MCF 10A (cell line): ENCODE measurements at places on chromosomes 7 and 10. TPM values are rescaled to one million over a fixed set of nuclear protein-coding genes. Genes with fewer than 3 reads are reported as not detected.

MRPL32 gene
- total RNA-seq, result 69.8 and 82.0 TPM in 2 replicates

C10orf53 gene
- not detected in 2 replicates for total RNA-seq

CALML3 gene
- total RNA-seq, result 0.25 and 0.75 TPM in 2 replicates

PRKAG2 gene
- total RNA-seq, result 62.5 and 73.9 TPM in 2 replicates

CYP2E1 gene
- total RNA-seq, result not detected in 2 replicates

ANKRD2 gene
- total RNA-seq, result 1.8 and 5.8 TPM in 2 replicates

DNAJB6 gene
- total RNA-seq, result 110 and 124 TPM in 2 replicates

RINT1 gene
- total RNA-seq, result 26.9 and 29.2 TPM in 2 replicates

CALCR gene
- not detected in 2 replicates for total RNA-seq

PRLHR gene
- not detected in 2 replicates for total RNA-seq

C7orf33 gene
- total RNA-seq, result not detected in 2 replicates

CUL2 gene
- total RNA-seq, result 30.7 and 30.9 TPM in 2 replicates

NRCAM gene
- total RNA-seq, result 1.1 and 1.2 TPM in 2 replicates

GNAT3 gene
- not detected in 2 replicates for total RNA-seq

AKR1C1 gene
- total RNA-seq, result 4.3 and 6.2 TPM in 2 replicates

SAP25 gene
- 1.2 and 2.9 TPM in 2 replicates for total RNA-seq

NUP205 gene
- total RNA-seq, result 50.6 and 51.0 TPM in 2 replicates

APBB1IP gene
- not detected in 2 replicates for total RNA-seq

GTF2IRD2 gene
- 13.4 and 16.1 TPM in 2 replicates for total RNA-seq

SFTPA1 gene
- not detected in 2 replicates for total RNA-seq

PTPRN2 gene
- total RNA-seq, result 4.0 and 4.5 TPM in 2 replicates

SHH gene
- not detected in 2 replicates for total RNA-seq

ECHS1 gene
- 72.4 and 82.7 TPM in 2 replicates for total RNA-seq

EGR2 gene
- 0.25 and 1.0 TPM in 2 replicates for total RNA-seq

TEX36 gene
- not detected in 2 replicates for total RNA-seq
